Hematopoietic multipotent progenitor cell (in vitro differentiated cells): ENCODE measurements at places on chromosomes 2 and 18. TPM values are rescaled to one million over a fixed set of nuclear protein-coding genes. Genes with fewer than 3 reads are reported as not detected.

Gene MC4R
- not detected for total RNA-seq

Gene GNLY
- total RNA-seq, result 0.27 TPM

Gene SULT1C2
- under 0.01 TPM for total RNA-seq

Gene C2orf81
- 2.7 TPM for total RNA-seq

Gene KIF1A
- total RNA-seq, result not detected

GRCh38 chr2:231660860-231661259 is 47.5 kb upstream of the PTMA start:
- DNase-seq, result no peak

DNA sequence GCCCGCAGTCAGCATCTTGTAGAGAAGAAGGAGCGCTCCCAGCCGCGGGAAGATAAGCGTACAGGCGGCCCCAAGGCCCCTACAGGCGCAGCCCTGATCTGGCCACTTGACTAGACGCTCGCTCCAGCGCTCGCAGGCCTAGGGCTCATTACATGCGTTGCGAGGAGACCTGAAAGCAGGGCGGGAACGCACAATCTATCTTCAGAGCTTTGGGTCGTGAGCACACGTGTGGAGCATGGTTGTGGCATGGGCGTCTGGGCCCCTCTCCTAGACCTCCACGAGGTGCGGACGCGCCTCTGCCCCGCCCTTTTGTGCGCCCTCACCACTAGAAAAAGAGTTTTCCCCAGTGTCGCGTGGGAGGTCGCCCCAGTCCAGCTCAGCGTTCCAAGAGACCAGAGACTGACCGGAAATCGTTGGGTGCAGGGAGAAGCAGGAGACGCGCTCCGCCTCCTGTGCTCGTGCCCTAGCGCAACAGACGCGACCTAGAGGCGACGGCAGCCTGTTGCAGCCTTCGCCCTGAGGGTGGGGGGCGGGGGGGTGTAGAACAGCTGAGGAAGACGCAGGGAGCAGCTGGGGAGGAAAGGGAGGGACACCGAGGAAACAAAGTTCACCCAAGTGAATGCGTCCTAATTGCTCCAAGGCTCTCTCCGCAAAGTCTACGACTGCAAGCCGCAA is 12.6 kb downstream of the NR4A2 start:
- peak; percentile 32 for DNase-seq

- no peak for DNase-seq
These were observed 46.2 kb downstream of the PARD6G start for GRCh38 chr18:80200932-80201672.

DNA sequence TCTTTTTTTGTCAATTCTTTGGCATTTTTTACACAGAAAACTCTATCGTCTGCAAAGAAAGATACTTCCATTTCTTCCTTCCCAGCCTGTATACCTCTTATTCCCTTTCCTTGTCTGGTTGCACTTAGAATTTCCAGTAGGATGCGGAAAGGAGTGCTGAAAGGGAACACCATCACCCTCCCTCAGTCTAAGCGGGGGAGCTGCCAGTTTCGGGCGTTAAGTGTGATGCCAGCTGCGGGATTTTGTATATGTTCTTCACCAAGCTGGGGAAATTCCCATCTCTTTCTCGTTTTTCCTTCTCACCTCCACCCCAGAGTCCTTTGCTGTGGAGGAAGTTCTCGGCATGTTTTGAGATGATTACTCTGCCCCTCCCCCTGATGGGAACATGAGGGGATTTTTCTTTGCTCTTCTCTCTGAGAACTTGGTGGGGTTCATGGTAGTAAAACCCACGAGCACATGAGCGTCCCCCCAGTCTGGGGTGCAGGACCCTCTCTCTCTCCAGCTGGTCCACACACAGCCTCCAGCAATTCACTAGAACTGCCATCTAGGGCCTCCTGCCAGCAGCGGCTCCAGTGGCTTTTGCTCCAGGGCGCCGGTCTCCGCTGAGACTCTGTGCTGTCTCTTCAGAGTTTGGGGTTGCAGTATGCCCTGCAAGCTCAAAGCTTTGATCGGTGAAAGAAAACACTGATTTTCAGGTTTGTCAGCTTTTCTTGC is 15.5 kb downstream of the AQP12A start:
- DNase-seq, result no peak

GRCh38 chr2:73238976-73239375 is 4.9 kb downstream of the CCT7 start:
- DNase-seq, result no peak

GRCh38 chr2:54750040-54750439 is 26.6 kb downstream of the EML6 start:
- no peak for DNase-seq

GRCh38 chr18:32422201-32422600 is 48.5 kb downstream of the GAREM1 start:
- DNase-seq, result no peak

DNA sequence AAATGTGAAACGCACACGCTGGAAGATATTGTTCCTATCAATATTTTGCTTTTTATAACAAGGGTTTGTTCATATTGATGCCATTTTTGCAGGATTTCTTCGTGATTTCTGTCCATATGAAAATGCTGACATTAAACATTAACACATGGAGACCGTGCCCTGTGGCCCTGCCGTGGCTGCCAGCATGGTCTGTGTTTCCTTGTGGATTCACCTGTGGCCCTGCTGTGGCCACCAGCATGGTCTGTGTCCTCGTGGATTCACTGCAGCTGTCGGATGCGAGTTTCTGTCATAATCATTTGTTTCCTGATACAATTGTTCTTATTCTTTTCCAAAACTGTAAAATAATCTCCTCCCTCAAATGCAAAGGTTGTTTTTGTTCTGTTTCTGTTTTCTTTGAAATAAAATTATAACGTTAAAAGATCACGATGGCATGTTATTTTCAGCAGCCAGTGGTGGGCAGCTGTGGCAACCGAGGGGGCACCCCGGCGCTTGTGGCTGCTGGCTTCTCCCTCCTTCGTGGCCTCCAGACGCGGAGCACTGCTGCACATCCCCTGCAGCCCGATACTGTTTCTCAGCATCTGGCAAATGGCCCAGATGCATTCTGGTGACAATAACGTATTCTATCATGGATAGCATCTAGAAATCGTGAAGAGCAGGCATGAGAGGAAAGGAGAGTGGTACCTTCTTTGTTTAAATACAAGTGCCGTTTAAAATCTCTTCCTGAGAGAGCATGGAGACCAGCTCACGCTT is 143.5 kb downstream of the PTGR3 start:
- no peak for DNase-seq

- no peak for DNase-seq
These were observed 13.6 kb upstream of the APCDD1 start for GRCh38 chr18:10440884-10441283.

GRCh38 chr2:135999899-136000298 is 14.5 kb upstream of the DARS1 start:
- no peak for DNase-seq

DNA sequence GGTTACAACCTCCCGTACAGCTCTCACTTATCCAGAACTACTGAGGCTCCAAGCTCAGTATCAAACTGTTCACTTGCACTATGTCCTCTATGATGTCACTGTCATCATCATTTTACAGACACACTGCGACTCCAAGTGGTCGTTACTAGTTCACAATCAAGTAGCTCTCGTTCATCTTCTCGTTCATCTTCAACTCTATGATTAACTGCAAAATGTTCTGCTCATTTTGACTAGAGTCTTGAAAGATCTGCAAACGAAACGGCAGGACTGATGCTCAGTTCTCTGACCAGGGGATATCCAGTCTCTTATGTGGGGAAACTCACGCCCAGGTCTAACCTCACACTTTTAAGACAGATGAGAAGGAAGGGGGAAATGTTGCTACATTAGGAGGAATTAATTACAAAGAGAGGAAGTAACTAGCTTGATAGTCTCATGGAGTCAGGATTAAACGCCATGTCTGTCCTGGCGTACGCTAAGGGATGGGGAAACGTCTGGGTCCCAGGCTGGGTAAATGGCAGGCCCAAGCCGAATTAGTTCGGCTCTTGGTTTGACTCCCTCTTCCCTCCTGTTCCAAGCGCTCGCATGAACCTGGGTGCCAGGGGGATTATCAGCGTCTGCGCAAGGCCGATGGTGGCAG is 794 bp upstream of the CHCHD5 start:
- DNase-seq, result no peak

- no peak for DNase-seq
These were observed 143.9 kb upstream of the CREB1 start for GRCh38 chr2:207385903-207386302.

GRCh38 chr2:273333-273732 is 8.6 kb downstream of the ACP1 start:
- DNase-seq, result no peak

GRCh38 chr2:133407341-133407740 is 160.9 kb downstream of the NCKAP5 start:
- DNase-seq, result no peak

GRCh38 chr2:227608561-227609338 is 5.9 kb downstream of the SCYGR3 start:
- peak; percentile 92 for DNase-seq

GRCh38 chr2:229414631-229415030 is 143.5 kb upstream of the PID1 start:
- no peak for DNase-seq

- no peak for DNase-seq
These were observed 303.6 kb upstream of the TFPI start for GRCh38 chr2:187857826-187858225.

- DNase-seq, result no peak
These were observed 93.7 kb upstream of the RBBP8 start for GRCh38 chr18:22839340-22839821.

DNA sequence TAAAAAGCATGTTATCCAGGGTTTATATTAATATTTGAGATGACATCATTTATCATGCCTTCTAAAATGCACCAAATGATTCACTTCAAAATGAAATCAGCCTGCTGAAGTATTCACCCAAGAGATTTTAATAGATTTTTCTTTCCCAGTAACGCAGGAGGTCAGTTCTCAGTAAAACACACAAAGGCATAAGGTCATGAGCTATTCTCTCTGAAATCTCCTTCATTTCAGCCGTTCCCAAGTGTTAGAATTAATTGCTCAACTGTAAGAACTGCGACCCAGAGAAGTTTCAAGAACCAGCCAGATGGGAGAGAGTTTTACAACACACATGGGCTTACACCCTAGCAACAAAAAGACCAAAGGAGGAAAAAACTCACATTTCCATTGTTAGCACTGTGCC is 84.2 kb upstream of the PHLPP1 start:
- no peak for DNase-seq

DNA sequence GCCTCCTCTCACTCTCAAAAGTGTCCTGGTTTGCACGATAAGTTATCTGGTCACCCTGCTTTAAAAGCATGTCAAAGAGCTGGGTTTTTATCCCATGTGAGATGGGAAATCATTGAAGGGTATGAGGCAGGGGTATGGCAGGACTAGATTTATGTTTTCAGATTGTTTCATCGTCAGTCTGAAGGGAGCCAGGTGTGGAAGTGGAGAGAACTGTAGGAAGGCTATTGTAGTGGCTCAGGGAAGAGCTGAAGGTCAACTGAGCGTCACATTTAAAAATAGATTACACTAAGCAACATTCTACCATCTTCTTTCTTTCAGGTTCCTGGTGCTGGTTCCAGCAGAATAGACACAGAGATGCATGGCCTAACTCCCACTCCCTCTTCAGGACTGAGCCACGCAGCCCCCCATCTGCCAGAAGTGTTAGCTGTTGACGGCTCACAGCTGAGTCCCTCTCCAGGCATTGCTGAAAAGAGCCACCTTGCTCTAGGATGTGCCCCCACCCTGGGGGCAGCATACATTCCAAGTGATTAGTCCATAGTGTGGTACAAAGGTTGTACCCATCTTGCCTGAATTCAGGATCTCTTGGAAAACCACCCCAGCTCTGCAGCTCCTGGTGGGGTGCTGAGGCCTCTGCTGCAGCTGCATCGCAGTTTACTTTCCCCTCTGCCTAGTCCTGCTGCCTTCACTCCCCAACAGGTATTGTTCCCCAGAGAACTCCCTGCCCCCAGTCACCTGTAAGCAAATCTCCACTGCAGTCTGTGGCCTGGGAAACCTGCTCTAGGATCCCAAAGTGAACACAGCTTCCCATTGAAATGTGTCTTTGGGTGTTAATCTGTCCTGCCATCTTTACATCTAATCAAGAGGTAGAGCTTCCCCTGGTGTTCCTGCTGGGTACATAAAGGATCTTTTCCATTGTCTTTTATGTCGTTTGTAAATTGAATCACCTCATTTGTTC is 79.5 kb upstream of the KLF7 start:
- no peak for DNase-seq
